Astrocyte of the spinal cord (primary cell): ENCODE measurements at places on chromosomes 5 and 9.

DNA sequence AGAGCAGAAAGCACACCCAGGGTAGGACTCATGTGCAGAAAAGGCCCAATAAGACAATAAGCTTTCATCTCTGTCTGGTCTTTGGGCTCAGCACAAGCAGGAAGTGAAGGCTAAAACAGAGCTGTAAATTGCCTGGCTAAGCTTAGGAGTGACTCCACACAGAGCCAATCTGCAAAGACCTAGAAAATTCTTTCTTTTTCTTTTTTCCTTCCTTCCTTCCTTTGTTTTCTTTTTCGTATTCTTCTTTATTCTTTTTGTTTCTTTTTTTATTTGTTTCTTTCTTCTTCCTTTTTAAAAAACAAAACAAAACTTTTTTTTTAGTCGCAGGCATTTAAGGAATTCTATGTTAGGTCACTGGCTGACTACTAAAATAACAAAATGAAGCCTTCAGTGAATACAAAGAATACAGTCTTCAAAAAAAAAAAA, 12.2 kb downstream of the SLC35A4 start:
- DNase-seq: no peak

DNA sequence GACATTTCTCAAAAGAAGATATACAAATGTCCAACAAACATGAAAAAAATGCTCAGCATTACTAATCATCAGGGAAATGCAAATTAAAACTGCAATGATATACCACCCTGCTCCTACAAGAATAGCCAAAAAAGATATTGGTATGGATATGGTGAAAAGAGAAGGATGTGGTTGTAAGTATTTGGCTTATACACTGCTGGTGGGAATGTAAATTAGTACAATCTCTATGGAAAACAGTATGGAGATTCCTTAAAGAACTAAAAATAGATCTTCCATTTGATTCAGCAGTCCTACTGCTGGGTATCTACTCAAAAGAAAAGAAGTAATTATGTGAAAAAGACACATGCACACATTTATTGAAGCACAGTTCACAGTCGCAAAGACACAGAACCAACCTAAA, 67.6 kb upstream of the RUSC2 start:
- DNase-seq: no peak

DNA sequence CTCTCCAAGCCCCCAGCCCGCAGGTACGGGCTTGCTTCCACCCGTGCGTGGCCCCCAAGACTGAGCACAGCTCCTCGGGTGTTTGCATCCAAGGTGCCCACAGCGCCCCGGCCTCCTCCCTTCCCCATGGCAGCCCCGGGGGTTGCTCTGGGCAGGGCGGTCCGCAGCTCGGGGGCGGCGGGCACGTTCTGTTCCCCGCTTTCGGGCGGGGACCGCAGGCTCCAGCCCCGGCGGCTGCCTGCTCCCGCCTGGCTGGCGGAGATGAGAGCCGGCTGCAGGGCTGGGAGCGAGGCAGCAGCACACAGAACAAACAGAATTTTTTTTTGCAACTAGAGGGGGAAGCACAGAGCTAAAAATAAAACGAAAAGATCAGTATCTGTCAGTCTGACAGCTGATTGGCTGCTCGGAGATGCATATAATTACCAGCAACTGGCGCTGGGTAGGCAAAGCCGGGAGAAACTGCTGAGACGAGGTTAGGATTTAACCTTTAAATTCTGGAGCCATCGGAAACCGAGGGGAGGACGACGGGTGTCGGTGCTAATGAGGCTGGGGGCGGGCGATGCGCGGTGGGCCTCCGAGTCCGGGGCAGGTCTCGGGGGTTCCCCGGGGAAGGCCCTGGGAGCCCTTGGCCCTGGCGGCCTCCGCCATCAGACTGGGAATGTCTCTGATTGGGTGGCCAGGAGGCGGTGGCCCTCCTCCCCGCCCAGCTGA, 142.7 kb upstream of the IER5L start:
- peak; percentile 76 for DNase-seq

GRCh38 chr5:68968429-68968828, 125.4 kb upstream of the SLC30A5 start:
- no peak for DNase-seq

GRCh38 chr5:143033535-143034250, 263.5 kb downstream of the ARHGAP26 start:
- DNase-seq: peak; percentile 95

- DNase-seq: no peak
Measured at GRCh38 chr9:37583522-37584121, 7.4 kb upstream of the FBXO10 start.
